ENCODE measurements at places on chromosomes 11 and 22. TPM values are rescaled to one million over a fixed set of nuclear protein-coding genes. Genes with fewer than 3 reads are reported as not detected.

- DNase-seq = no peak
These were observed 39.4 kb downstream of the OR4C6 start for GRCh38 chr11:55701429-55701828.

Gene RASL10A
- 1.7 TPM for total RNA-seq

Gene NLRP14
- not detected for total RNA-seq

Gene SMTNL1
- total RNA-seq = not detected

Gene EMID1
- not detected for total RNA-seq

DNA sequence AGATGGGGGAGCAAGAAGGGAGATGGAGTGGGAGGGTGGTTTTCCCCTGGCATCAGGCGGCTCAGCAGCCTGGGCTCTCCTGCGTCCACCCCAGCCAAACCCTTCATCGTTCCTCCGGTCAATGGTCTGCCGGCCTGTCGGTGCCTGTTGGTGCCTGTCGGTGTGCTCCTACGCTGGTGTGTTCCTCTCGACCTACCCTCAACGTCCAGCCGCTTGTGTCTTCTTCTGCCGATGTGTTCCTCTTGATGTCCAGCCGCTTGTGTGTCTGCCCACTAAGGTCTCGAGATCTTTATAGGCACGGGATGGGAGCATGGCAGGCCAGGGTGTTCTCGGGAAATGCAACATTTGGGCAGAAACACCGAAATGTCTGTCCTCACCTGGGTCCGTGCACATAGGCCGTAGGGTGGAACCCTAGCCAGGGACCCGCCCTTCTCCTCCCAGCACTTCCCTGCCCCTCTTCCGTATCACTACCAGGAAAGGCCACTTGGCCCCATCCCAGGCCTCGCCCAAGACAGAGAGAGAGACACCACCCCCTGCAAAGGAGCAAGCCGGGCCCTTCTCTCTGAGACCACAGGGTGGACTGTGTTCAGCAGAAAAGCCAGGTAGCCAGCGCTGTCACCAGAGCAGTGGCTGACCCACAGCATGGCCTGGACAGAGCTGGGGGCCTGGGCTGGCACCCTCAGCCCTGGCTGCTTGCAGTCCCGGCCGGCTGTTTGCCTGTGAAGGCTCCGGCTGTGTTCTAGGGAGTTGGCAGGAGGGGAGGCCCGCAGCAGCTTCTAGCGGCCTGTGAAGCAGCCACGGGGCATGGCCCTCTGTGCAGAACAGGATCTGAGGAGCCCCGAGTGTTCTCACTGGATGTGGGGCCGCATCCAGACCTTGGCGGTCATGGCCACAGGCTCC, 61.6 kb upstream of the KCNQ1OT1 start:
- DNase-seq = no peak

Gene PYGM
- total RNA-seq = 12.3 TPM

- DNase-seq = no peak
These were observed 7.8 kb downstream of the TESMIN start for GRCh38 chr11:68743539-68743938.

Gene NXPE1
- not detected for total RNA-seq

Gene PTPRCAP
- total RNA-seq = 352 TPM

DNA sequence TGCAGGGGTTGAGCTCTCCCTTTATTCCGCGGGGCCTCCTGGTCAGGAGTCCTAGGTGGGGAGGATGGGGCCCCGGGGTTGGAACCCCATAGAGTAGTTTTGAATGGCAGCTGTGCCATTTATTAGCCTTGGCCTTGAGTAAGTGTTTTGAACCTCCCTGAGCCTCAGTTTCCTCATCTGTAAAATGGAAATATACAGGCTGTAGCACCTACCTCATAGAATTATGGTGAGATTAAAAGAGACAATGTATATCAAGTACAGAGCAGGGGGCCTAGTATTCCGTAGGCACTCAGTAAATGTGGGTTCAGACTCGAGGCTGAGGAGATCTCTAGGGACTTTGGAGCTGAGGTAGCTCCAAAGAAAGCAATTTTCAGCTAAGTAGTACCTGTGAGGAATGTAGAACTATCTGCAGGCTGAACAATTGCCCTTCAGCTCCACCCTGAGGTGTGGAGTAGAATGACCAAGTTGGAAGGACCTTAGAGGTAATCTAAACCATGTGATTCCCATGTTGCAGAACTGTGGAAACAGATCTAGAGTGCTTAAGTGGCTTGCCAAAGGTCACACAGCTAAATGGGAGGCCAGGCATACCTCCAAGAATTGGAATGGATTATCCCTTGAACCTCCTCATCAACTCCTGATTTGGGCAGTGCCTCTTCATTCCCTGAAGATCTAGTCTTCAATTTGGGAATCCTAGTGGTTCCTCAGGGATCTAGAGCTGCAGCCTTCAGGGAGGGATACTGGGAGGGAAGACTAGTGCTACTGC, 682 bp downstream of the PGAP2 start:
- peak; percentile 52 for DNase-seq
